ENCODE measurements at places on chromosomes 1 and 21.

DNA sequence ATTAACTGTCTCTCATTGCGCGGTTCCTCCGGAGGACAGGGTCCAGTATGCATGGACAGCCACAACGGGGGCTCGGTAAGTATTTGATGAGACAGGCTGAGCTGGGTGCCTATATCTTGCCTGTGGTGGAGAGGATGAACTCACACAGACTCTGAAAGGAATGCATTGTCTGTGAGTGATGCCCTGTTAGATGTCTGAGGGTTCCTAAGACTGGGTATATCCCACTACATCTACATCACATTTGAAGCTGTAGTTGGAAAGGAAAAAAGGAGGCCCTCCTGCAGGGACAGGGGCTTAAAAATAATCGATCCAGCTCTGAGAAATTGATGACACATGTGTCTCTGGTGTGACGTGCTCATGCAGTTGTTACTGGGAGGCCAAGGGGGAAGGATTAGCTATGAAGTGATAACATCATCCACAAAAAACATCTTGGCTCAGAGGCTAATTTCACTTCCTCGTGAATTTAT lies 1.9 kb downstream of the ADARB1 start:
- DNase-seq: no peak

DNA sequence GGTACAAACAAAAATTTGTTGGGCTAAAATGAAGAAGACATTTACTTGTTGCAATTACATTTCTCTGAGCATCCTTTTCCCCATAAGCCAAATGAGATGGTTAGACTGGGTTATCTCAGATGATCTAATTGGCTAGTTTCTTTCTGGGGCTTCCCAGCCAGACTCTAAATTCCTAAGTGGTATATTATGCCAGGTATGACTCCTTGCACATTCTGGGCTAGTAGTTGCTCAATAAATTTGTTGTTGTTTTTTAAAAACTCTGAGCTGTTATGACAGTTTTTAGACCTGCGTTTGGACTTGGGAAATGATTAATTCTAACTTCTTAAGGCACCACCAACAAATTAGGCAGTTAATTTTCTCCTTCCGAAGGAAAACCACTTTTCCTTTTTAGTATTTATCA lies 66.1 kb downstream of the UCK2 start:
- DNase-seq: no peak

GRCh38 chr1:81157686-81158085 lies 643.0 kb upstream of the ADGRL2 start:
- DNase-seq: no peak

- peak; percentile 71 for DNase-seq
Observed at GRCh38 chr1:36703526-36704208, 221.0 kb upstream of the CSF3R start.

DNA sequence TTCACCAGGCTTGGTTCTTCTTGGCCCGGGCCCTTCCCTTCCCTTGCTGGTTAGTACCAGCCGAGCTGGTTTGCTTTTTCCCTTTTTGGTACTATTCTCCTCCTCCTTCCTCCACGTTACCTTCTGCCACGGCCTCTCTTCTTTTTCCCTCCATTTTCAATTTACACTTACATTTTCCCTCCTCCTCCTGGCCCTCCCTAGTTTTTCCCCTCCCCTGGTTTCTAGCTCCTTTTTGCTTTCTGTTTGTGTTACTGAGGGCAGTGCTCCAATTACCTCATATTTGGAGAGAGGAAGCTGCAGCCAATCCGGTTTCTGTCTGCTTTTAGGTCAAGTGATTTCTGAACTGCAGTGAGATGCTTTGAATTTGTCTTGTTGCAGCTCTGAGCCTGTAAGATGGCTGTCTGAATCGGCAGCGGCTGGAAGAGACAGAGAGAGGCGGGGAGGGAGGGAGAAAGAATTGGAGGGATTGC lies 63.7 kb downstream of the MACF1 start:
- DNase-seq: no peak

DNA sequence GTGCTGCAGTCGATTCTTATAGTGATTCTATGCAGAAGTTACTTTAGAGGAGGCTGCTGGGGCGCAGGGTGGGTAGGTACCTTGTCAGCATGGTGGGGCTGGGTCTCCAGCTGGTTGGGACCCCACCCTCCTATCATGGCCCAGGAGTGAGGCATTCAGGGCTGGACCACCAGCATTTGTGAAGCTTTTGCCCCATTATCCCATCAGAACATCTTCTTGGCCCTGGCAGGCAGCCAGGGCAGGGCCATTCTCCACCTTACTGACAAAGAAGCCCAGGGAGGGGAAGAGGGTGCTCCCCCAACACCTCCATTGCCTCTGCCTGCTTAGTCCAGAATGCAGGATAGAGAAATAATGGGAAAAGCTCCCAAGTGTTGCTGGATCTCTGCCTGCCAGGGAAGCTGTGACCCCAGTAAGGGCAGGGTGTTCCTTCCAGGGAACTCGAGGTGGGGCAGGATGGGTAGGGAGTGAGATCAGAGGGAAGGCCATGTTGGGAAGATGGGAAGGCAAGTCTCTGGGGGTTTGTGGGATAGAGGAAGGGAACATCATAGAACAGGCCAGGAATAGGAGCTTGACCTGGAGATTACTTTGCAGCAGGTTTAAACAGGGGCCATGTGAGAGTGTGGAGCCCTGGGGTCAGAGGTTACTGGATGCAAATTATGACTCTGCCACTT lies 16.2 kb upstream of the SLC2A1 start:
- DNase-seq: no peak

GRCh38 chr1:35505911-35506798 lies 51.0 kb downstream of the KIAA0319L start:
- DNase-seq: no peak

DNA sequence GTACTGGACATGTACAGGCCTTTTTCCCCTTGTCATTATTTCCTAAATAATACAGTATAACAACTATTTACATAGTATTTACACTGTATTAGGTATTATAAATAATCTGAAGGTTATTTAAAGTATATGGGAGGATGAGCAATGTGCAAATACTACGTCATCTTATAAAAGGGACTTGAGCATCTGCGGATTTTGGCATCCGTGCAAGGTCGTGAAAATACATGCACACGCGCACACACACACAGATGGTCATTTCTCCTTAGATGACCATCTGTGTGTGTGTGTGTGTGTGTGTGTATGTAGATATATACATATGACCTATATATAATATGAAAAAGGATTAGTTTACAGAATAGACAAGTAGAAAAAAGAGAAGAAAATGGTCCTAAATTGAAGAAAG lies 15.4 kb downstream of the ALG14 start:
- DNase-seq: no peak

GRCh38 chr1:192776998-192777397 lies 31.8 kb upstream of the RGS2 start:
- no peak for DNase-seq

DNA sequence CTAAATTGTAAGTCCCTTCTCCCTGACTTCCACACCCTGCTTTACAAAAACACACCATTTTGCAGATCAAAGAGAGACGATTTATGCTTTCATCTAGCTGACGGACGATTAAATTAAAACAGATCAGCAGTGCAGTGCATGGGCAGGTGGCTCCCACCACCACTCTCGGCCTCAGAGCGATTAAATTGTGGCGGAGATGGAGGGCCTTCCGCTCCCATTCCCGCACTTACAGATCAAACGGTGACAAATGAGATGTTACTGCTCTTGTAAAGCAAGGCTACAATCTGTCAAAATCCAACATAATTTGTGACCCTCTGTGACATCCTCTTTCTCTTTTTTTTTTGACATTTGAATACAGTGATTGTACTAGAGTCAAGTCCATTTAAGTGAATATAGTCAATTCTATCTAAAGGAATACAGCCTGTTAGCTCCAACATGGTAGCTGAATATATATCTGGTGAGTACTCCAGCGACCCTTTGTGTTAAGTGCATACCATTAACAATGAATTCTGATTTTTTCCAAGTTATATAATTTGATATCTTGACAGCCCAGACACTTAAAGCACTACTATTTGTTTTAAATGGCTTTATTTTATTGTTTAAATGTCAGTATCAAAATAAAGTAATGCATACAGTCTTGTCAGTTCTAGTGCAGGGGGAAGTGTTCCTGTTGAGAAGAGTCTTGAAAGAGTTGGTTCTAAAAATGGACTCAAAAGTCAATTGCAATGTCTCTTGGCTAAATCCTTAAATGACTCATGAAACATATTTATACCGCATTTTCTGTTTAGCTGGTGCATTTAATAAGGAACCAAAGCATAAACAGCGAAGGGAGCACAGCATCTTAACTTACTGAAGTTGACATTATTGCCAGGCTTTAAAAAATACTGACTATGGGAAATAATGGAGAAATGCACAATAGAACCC lies 109.0 kb downstream of the ESRRG start:
- no peak for DNase-seq

GRCh38 chr1:60620087-60620486 lies 462.3 kb upstream of the NFIA start:
- DNase-seq: no peak

- no peak for DNase-seq
Observed at GRCh38 chr1:231931146-231931545, 304.6 kb downstream of the DISC1 start.

- DNase-seq: no peak
Observed at GRCh38 chr1:165925498-165926079, 98.2 kb downstream of the UCK2 start.

- DNase-seq: no peak
Observed at GRCh38 chr1:163090321-163090945, 21.3 kb downstream of the RGS4 start.
